ENCODE measurements at places on chromosomes 3 and 15. TPM values are rescaled to one million over a fixed set of nuclear protein-coding genes. Genes with fewer than 3 reads are reported as not detected.

GRCh38 chr15:77457191-77457904, 36.7 kb downstream of the HMG20A start:
- H3K4me1 ChIP-seq = peaks cover 22% of the 10 kb centered on the region
- no peak overlapping the region for H3K4me3 ChIP-seq
- no peak for DNase-seq

DNA sequence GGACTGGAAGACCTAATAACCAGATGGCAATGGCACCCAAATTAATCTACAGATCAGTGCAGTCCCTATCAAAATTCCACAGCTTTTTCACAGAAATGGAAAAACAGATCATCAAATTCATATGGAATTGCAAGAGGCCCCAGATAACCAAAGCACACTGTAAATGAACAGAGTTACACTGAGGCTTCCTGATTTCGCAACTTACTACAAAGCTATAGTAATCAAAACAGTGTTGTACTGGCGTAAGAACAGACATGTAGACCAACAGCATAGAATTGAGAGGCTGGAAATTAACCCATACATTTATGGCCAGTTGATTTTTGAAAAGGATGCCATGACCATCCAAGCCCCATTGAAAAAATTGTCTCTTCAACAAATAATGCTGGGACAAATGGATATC, 16.2 kb downstream of the XPC start:
- no peaks in the 10 kb centered on the region for H3K27me3 ChIP-seq
- H3K4me1 ChIP-seq = peaks cover 20% of the 10 kb centered on the region
- no peak for DNase-seq
- H3K27ac ChIP-seq = peak overlapping the region; percentile 59
- H3K4me3 ChIP-seq = no peak overlapping the region

GRCh38 chr15:48868536-48868935, 9.4 kb upstream of the EID1 start:
- no peaks in the 10 kb centered on the region for H3K27me3 ChIP-seq
- DNase-seq = peak; percentile 78
- H3K4me3 ChIP-seq = no peak overlapping the region

GRCh38 chr3:151838574-151839312, 24.8 kb downstream of the AADAC start:
- no peak overlapping the region for H3K4me3 ChIP-seq
- peak; percentile 88 for DNase-seq
- H3K36me3 ChIP-seq = no peaks in the 10 kb centered on the region
- no peak overlapping the region for H3K27ac ChIP-seq
- H3K27me3 ChIP-seq = no peaks in the 10 kb centered on the region

CALML4 gene
- 2.3 TPM for total RNA-seq

MKRN3 gene
- not detected for total RNA-seq

C15orf61 gene
- 10.5 TPM for total RNA-seq

DNA sequence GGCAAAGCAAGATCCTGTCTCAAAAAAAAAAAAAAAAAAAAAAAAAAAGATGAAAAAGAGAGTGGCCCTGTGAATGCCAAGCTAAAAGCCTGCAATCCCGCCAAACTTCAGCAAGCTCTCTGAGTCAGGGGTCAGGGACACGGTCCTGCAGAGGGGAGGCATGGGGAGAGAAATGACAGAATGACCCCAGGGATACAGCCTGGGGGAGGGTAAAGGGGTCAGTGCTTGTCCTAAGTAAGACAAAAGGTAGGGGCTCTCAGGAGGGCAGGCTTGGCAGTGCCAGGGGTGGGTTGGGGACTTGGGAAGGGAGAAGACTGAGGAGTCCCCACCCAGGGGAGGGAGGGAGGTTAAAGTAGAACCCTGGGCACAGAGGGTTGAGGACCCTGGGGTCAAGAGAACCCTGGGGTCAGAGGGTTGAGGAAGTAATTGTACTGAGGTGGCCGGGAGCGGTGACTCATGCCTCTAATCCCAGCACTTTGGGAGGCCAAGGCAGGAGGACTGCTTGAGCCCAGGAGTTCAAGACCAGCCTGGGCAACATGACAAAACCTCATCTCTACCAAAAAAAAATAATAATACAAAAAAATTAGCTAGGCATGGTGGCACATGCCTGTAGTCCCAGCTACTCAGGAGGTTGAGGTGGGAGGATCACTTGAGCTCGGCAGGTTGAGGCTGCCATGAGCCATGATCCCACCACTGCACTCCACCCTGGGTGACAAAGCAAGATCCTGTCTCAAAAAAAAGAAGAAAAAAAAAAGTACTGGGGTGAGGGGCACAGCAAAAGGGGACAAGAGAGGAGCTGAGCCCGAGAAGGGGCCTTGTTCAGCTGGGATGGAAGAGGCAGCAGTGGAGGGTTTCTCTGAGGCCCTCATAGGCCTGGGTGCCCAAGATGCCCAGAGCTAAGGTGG, 5.2 kb upstream of the SEMA3B start:
- no peaks in the 10 kb centered on the region for H3K27me3 ChIP-seq
- peaks cover 13% of the 10 kb centered on the region for H3K36me3 ChIP-seq
- H3K4me1 ChIP-seq = peaks cover 11% of the 10 kb centered on the region
- DNase-seq = no peak
- no peak overlapping the region for H3K27ac ChIP-seq

TRH gene
- not detected for total RNA-seq

DNA sequence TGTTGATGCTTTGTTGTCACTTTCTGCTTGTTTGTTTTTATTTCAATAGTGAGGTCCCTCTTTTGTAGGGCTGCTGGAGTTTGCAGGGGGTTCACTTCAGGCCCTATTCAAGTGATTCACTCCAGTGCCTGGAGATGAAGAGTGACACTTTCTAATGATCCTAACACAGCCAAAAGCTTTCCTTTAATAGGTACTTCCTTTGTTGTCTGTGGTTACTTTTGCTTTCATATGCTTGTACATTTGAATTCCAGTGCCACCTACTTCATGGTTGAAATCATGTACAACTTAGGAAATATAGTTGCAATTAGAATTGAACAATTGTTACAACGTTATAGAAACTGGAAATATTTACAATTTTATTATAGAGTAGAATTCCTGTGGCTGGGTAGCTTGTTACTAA, 466.8 kb upstream of the EPHA3 start:
- H3K27ac ChIP-seq = no peak overlapping the region
- H3K27me3 ChIP-seq = no peaks in the 10 kb centered on the region
- H3K4me1 ChIP-seq = no peaks in the 10 kb centered on the region

GRCh38 chr3:3200632-3201212, 21.2 kb upstream of the CRBN start:
- no peak overlapping the region for H3K27ac ChIP-seq
- no peak overlapping the region for H3K4me3 ChIP-seq
- H3K4me1 ChIP-seq = no peaks in the 10 kb centered on the region
- H3K27me3 ChIP-seq = peaks cover 13% of the 10 kb centered on the region

DNA sequence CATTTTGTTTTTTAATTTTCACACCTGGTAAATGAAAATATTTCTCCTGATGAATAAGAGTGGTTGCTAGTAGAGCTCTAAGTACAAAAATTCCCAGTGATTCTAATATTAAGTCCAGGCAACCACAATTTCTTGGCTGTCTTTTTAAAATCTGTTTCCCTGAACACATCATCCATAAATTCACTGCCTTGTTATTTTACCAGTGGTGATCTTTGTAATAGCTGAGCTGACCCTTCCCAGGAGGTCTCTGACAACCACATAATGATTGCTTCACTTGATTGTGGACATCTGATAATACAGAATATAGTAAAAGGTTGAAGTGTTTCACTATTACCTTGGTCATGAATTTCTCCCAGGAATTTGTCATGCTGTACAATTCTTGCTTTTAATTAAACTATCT, 13.9 kb upstream of the TOP2B start:
- no peaks in the 10 kb centered on the region for H3K36me3 ChIP-seq
- no peak overlapping the region for H3K4me3 ChIP-seq
- DNase-seq = no peak
- no peaks in the 10 kb centered on the region for H3K4me1 ChIP-seq
- no peaks in the 10 kb centered on the region for H3K27me3 ChIP-seq
- no peak overlapping the region for H3K27ac ChIP-seq

CHRFAM7A gene
- total RNA-seq = 1.9 TPM

HESX1 gene
- 0.66 TPM for total RNA-seq

SAMD7 gene
- not detected for total RNA-seq

TNNC1 gene
- 0.61 TPM for total RNA-seq

DNA sequence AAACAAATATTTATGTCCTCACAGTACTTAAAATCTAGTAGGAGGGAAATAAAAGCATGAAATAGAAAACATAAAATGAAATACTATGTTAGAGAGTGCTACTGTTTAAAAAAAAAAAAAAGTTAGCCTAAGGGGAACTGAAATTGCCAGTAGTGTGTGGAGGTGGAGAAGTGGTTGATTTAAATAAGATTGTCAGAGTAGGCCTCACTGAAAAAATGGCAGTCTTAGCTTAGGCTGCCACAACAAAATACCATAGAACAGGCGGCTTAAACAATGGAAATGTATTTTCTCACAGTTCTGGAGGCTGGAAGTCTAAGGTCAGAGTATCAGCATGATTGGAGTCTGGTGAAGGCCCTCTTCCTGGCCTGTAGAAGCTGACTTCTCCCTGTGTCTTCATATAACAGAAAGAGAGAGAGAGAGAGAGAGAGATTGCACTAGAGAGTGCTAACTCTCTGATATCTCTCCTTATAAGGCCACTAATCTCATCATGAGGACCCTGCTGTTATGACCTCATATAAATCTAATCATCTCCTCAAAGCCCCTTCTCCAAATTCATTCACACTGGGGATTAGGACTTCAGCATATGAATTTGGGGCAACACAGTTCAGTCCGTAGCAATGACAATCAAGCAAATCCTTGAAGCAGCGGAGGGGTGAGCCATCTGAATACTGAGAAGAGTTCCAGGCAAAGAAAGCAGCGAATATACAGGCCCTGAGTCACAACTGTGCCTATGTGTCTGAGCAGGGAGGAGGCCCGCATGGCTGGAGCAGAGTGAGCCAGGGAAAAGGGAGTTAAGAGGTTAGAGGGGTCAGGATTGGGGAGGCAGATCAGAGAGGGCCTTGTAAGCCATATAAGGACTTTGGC, 23.6 kb upstream of the LRRC34 start:
- no peaks in the 10 kb centered on the region for H3K27me3 ChIP-seq
- H3K36me3 ChIP-seq = no peaks in the 10 kb centered on the region
- H3K4me3 ChIP-seq = no peak overlapping the region
- DNase-seq = no peak
- H3K4me1 ChIP-seq = no peaks in the 10 kb centered on the region
- H3K27ac ChIP-seq = no peak overlapping the region

- peak; percentile 68 for DNase-seq
- no peaks in the 10 kb centered on the region for H3K27me3 ChIP-seq
- H3K4me1 ChIP-seq = no peaks in the 10 kb centered on the region
- no peak within 1 kb of the TSS for H3K27ac ChIP-seq
- H3K36me3 ChIP-seq = peaks cover 6% of the 10 kb centered on the region
These were observed at the start of gene SEMA3G for GRCh38 chr3:52444860-52445793. SEMA3G (minus strand) TSS chr3:52445103; CDS start chr3:52445027, 76 bp downstream.

- no peak overlapping the region for H3K27ac ChIP-seq
- H3K4me1 ChIP-seq = no peaks in the 10 kb centered on the region
- H3K4me3 ChIP-seq = no peak overlapping the region
- peaks cover 36% of the 10 kb centered on the region for H3K27me3 ChIP-seq
These were observed 6.7 kb downstream of the ITIH1 start for GRCh38 chr3:52784021-52784621.

- no peak overlapping the region for H3K4me3 ChIP-seq
- H3K36me3 ChIP-seq = no peaks in the 10 kb centered on the region
- H3K27ac ChIP-seq = no peak overlapping the region
- DNase-seq = no peak
- peaks cover 13% of the 10 kb centered on the region for H3K27me3 ChIP-seq
- no peaks in the 10 kb centered on the region for H3K4me1 ChIP-seq
These were observed 45.1 kb upstream of the EPHB1 start for GRCh38 chr3:134749802-134750553.

GRCh38 chr3:13358051-13358450, 62.1 kb downstream of the NUP210 start:
- H3K4me3 ChIP-seq = no peak overlapping the region
- peaks cover 6% of the 10 kb centered on the region for H3K36me3 ChIP-seq
- H3K27me3 ChIP-seq = no peaks in the 10 kb centered on the region
- no peak overlapping the region for H3K27ac ChIP-seq
- H3K4me1 ChIP-seq = no peaks in the 10 kb centered on the region

GRCh38 chr15:33968821-33969220, 524 bp downstream of the CHRM5 start:
- no peak for DNase-seq
- H3K27me3 ChIP-seq = no peaks in the 10 kb centered on the region
- no peaks in the 10 kb centered on the region for H3K4me1 ChIP-seq
- no peak overlapping the region for H3K4me3 ChIP-seq

- no peaks in the 10 kb centered on the region for H3K36me3 ChIP-seq
- H3K27me3 ChIP-seq = no peaks in the 10 kb centered on the region
- no peak overlapping the region for H3K27ac ChIP-seq
These were observed 75.0 kb downstream of the MAGEF1 start for GRCh38 chr3:184636741-184637316.

TTBK2 gene
- 26.8 TPM for total RNA-seq

DNA sequence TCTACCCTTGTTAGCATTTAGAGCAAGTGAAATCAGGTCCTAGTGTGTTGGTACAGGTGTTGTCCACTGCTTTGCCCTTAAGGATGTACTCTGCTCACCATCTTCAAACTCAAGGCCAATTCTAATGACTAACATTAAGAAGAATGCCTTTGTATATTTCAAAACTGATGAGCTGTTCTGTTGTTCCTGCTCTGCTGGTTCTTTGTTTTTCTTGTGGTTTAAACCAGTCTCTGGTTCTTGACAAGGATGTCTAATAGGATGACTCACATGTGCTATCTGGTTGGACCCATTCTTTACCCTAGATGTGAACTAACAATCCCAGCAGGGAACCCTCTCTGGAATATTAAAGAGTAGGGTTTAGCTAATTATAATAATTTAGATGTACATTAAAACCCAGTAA, 17.3 kb downstream of the ABHD5 start:
- H3K4me1 ChIP-seq = peaks cover 22% of the 10 kb centered on the region
- peak; percentile 95 for DNase-seq
- H3K4me3 ChIP-seq = peak overlapping the region; percentile 55
- H3K36me3 ChIP-seq = peaks cover 50% of the 10 kb centered on the region
- peak overlapping the region; percentile 81 for H3K27ac ChIP-seq

FILIP1L gene
- total RNA-seq = 2.4 TPM

GRCh38 chr15:92151741-92152140, 241.9 kb upstream of the ST8SIA2 start:
- H3K4me3 ChIP-seq = no peak overlapping the region
- no peak for DNase-seq
- no peak overlapping the region for H3K27ac ChIP-seq
- no peaks in the 10 kb centered on the region for H3K4me1 ChIP-seq
- peaks cover 5% of the 10 kb centered on the region for H3K36me3 ChIP-seq

DNA sequence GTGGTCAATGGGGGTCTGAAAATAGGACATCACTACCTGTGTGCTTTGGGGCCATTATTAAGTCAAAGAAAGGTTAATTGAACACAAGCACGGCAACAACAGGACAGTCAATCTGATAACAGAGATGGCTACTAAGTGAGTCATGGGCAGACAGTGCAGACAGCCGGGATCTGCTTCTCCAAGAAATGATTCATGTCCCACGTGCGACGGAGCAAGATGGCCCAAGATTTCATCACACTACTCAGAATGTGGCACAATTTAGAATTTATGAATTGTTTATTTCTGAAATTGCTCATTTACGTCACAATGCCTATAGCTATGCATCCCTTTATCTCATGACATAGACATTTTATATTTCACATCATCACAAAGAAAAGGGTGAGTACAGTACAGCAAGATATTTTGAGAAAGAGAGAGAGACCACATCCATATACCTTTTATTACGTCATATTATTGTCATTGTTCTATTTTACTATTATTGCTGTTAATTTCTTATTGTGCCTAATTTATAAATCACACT, 770.6 kb upstream of the NR2F2 start:
- H3K4me3 ChIP-seq = peak overlapping the region; percentile 36
- peak; percentile 92 for DNase-seq
- no peaks in the 10 kb centered on the region for H3K27me3 ChIP-seq
- H3K36me3 ChIP-seq = no peaks in the 10 kb centered on the region

ARHGEF26 gene
- 0.63 TPM for total RNA-seq

GRCh38 chr15:67021455-67021854, 43.9 kb upstream of the SMAD3 start:
- no peaks in the 10 kb centered on the region for H3K27me3 ChIP-seq
- no peak overlapping the region for H3K4me3 ChIP-seq
- no peak for DNase-seq
- peaks cover 28% of the 10 kb centered on the region for H3K4me1 ChIP-seq
- no peaks in the 10 kb centered on the region for H3K36me3 ChIP-seq
